Fibroblast of skin of left quadriceps (primary cell): ENCODE measurements at places on chromosomes 7 and 10.

GRCh38 chr7:26863518-26864308, 677 bp downstream of the SKAP2 start:
- no peak for DNase-seq

- no peak for DNase-seq
These were observed 1.3 kb downstream of the TBC1D12 start for GRCh38 chr10:94403380-94404213.

DNA sequence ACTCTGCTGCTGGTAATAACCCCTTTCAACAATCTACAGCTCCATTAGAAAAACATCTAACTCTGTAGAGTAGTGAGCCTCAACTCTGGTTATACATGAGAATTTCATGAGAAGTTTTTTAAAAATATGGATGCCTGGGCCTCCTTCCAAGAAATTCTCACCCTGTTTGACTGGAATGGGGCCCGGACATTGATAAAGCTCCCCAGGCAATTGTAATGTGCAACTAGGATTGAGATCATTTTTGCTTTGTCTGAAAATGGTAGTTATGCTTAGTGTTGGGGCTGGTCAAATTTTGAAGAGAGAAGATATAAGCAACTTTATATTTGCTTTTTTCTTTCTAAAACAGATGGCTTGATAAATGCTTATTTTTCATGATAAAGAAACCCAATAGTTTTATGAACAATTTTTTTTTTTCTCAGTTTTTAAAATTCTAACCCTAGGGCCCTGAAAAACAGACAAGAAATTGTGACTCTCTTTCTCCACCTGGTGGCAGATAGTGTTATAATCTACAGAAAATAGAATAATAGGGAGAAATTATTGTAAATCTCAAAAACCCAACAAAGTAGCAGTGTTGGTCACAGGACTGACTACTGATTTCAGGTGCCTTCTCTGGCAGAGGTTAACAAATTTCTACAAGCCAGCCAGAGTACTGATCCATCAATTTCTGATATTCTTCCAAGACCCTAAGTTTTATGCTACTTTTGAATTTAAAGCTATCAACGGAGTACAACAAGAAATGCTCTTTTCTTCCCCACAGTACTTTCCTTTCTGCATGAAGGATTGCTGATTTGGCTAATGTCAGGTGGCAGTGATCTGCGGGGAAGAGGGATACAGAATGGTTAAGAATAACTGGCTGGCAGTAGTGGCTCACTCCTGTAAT, 174.8 kb downstream of the DKK1 start:
- DNase-seq: peak; percentile 48

DNA sequence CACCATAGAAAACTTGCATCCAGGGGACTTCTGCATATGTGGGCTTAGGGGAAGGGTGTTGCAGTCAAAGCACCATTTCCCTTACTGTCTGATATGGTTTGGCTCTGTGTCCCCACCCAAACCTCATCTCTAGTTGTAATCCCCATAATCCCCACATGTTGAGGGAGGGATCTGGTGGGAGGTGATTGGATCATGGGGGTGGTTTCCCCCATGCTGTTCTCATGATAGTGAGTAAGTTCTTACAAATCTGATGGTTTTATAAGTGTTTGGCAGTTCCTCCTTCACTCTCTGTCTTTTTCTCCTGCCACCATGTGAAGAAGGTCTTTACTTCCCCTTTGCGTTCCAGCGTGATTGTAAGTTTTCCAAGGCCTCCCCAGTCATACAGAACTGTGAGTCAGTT, 177.4 kb downstream of the ADK start:
- no peak for DNase-seq

- DNase-seq: no peak
These were observed 84.5 kb upstream of the DYNC1I1 start for GRCh38 chr7:95687759-95688343.

DNA sequence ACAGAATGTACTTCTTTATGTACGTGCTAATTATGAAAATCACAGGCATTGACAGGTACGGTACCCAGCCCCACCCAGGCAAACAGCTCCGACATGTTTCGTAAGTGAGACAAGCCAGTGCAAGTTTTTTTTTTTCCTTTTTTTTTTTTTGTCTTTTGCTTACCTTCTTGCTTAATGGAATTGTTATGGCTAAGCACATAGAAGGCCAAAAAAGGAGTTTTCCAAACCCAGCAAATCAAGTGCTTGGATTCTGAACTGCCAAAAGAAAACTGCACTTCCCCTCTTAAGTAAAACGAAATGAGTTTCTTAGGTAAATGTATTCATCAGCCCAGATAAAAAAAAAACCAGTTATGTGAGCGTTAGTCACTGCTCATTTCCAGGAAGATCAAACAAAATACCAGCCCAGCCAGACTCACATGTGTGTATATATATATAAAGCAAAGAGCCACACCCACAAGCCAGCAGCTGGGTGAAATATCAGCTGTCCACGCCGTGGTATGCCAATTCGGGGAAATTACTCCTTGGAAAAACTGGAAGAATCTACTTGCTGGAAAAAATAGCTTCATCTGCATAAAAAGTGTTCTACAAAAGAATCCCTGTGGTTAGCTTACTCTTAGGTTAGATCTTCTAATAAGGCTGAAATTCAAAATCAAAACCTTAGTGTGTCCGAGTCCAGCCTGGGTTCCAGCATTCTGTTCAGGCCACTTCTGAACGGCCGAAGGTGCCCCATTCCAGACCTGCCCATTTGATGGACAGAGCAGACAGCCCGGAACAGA, 8.0 kb downstream of the KLF6 start:
- peak; percentile 85 for DNase-seq

DNA sequence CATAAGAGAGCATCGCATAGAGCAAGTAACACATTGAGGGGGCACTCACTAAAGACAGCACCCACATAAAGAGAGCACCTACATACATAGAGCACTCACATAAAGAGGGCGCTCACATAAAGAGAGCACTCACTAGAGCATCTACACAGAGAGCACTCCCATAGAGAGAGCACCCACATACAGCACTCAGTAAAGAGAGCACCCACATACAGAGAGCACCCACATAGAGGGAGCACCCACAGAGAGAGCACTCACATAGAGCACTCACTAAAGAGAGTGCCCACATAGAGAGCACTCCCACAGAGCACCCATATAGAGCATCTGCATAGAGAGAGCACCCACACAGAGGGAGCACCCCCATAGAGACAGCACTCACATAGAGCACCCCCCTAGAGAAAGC, 47.8 kb downstream of the INSIG1 start:
- no peak for DNase-seq

GRCh38 chr10:24215603-24216002, 6.7 kb downstream of the KIAA1217 start:
- DNase-seq: no peak

DNA sequence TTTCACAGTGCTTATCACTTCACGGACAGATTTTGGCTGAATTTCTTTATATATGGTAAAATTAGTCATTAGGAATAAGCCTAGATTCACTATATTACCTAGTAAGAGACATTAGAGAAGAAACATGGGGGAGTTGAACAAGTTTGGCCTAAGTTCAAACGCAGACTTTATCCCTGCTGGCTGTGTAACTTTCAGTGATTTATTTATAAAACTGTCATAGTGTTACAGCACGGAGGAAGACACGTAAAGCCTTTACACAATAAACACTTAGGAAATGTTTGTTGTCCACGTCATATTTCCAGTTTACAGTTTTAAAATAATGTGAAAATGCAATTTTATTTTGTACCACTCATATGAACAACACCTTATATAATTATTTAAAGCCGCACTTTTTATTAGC, 661.5 kb downstream of the MAGI2 start:
- DNase-seq: no peak

DNA sequence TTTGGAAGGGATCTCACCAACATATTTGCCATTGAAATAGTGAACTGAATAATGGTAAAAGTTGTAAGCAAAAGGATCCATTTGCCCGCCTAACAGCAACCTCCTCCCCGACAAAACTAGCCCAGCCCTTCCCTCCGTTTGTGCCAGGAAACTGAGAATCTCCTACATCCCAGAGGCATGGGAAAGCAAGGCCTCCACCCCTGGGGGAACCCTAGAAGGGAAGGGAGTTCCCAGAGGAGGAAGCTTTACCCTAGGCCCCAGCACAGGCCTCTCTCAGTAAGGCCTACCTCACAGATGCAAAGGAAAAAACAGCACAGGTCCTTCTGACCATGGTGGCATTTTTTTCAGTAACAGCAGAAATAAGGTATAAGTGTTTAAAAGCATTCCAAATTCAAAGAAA, 229.7 kb downstream of the ELMO1 start:
- DNase-seq: no peak

- no peak for DNase-seq
These were observed 211.1 kb downstream of the GALNT17 start for GRCh38 chr7:71343039-71343438.

GRCh38 chr7:2663121-2663886, 24.7 kb upstream of the AMZ1 start:
- no peak for DNase-seq

GRCh38 chr7:43265139-43265538, 152.7 kb downstream of the HECW1 start:
- no peak for DNase-seq

DNA sequence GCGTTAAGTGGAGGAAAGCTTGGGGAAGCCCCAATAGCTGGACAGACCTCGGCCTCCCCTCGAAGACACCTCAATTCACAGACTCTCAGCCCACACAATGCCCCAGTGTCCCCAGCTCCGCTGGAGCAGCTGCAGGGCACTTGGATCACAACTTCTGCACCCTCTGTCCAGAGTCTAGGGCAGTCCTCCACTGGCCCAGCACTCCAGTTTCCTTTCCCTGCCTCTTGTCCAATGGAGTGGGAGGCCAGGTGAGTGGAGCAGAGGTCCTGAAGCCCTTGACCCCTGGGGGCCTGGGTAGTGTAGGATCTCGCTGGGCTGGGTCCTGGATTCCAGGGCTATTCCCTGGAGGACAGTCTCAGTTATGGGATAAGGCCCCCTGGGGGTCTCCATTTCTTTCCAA, 11.9 kb downstream of the SFRP5 start:
- no peak for DNase-seq

- no peak for DNase-seq
These were observed 5.7 kb upstream of the R3HCC1L start for GRCh38 chr10:98128802-98129201.

- DNase-seq: no peak
These were observed 131.1 kb downstream of the CNNM2 start for GRCh38 chr10:103049237-103049636.
